ENCODE measurements at places on chromosomes 6 and 20.

DNA sequence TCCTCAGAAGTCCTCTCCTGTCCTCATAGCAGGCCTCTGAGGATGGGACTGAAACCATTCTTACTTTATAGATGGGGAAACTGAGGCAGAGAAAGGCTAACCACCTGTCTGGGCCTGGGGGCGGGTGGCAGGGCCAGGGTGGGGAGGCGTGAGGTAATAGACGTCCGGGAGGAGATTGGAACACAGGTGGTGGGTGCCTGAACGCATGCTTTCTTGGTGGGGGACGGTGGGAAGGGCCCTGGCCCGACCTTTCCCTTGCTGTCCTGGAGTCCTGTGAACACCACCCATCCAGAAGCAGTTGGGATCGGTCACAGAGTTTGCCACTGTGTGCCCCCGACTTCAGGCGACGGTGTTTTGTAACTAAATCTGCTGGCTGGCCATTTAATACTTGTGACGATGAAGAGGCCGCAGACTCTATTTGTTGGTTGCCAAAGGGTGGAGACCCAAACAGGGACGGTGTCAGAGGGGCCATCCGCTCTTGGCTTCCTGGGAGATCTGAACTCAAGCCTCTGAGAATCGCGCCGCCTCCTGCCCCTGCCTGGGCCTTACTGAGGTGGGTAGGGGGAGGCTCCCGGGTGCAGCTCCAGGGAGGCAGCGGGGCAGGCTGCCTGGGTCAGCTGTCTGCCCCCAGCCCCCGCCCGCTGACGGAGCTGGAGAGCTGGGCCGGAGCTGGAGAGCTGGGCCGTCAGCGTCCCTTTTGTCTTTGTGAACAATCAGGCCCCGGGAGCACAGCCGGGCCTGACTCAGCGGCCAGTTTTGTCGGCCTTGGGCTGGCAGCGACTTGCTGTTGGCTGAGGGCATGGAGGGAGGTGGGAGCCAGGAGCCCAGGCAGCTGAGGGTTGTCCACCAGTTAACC, 4.1 kb downstream of the RBM38 start:
- DNase-seq: no peak

DNA sequence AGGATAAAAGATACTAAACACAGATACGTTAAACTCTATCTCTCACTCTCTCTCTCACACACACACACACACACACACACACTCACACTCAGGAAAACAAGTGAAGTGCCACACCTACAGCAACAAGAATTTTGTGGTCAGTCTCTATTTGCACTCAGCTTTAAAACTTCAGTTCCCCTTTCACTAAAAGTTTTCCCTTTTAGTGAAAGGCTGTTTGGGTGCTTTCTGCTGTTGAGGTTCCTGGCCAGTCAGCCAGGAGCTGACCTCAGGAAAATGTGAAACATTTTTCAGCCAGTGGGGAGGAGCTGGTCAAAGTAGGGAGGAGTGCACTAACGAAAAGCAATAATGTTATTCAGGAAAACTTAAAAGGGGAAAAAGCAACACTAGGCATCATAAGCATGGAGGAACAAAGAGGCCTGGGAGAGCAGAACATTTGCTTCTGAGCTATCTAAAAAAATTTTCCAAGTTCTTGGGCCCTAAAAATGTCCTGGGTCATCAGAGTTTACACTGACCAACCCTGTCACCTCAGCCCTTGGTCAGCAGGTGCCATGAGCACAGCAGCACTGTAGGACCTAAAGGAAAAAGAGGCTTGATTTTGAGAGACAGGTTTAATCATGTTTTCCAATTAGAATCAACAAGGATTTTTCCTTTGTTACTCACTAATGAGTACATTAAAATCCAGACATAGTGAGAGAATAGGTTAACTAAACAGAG, 30.7 kb upstream of the NT5E start:
- DNase-seq: no peak

- peak; percentile 94 for DNase-seq
Observed at GRCh38 chr20:3222635-3223600, 13.6 kb downstream of the ITPA start.

- no peak for DNase-seq
Observed at GRCh38 chr20:46120136-46120535, 2.0 kb downstream of the CD40 start.

GRCh38 chr6:170049641-170050561, 241.0 kb downstream of the DLL1 start:
- no peak for DNase-seq

GRCh38 chr6:166397849-166398248, 15.1 kb upstream of the MPC1 start:
- DNase-seq: no peak

DNA sequence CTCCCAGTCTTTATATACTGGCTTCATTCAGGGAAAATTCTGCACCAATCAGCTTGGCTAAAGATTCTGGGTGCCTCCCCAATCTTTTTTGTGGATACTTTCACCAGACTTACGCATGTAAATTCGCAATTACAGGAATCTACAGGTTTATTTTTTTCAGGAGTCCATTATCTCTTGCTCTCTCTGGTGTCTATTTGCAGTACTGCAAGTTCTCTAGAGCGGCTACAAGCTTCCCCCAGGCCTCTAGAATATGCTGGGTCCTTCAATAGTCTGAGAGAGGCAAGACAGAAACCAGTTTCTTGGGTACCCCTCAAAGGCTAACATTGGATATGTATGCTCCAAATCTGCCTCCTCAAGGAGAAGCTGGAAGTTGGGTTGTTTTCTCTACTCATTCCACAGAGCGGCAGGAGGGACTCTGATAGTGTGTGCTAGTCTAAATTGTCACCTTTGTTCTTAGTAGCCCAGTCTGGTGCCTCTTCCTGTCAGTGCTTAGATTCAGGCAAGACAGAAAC, 58.5 kb downstream of the SUN5 start:
- no peak for DNase-seq

DNA sequence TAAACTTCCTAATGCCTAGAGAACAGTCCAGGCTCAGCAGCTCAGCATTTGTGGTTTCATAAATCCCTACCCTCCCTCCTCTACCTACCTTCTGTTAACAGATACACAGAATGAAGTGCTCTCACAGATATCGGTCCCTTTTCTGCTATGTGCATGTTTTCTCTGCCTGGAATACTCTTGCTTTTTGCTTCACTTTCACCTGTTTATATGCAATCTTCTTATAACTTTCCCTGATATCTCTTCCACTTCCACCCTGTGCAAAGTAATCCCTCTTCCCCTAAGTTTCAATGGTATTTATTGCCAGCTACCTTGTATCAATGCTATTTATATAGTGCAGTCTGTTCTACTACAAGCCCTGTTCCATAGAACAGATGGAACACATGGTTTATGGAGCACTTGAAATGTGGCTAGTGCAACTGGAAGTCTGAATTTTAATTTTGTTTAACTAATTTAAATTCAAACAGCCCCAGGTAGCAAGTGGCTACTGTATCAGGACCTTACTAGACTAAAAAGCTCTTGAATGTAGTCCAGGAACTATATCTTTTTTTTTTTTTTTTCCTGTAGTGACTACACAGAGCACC, 3.1 kb upstream of the TAB2 start:
- no peak for DNase-seq

DNA sequence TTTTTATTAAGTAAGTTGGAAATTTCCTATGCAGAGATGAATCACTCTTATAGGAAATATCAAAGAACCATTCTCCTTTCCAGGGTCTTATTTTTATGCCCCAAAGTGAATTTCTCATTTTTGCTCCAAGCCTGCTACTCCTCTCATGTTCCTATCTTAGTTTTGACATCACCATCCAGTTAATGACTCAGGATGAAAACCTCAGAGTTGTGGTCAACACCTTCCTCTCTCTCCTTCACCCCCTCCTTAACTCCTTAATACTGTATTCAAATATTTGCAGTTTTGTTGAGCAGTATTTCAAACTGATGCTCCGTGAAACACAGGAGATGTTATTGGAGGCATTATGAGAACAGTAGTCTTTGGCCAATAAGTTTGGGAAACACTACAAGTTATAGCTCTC, 64.1 kb downstream of the NRN1 start:
- DNase-seq: no peak

Data from NCI-H2081 (cell line).